ENCODE measurements at places on chromosomes 4 and X.

DNA sequence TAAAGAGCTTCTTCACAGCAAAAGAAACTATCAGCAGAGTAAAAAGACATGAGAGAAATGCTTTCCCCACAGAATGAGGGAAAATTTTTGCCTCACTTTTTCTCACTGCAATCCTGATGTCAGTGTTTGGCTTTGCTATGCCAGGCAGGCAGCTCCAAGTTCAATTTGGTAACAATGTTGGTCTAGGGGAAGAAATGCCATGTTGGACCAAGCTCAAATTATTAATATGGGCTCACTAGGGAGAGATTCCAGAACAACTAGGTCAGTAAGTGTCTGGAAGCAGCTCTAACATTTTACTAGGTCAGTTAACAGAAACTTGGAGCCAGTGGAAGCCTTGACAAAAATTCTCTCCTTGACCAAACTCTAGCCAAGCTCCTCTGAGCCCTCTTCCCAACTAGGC is 95.4 kb downstream of the NAF1 start:
- no peak for ATAC-seq

DNA sequence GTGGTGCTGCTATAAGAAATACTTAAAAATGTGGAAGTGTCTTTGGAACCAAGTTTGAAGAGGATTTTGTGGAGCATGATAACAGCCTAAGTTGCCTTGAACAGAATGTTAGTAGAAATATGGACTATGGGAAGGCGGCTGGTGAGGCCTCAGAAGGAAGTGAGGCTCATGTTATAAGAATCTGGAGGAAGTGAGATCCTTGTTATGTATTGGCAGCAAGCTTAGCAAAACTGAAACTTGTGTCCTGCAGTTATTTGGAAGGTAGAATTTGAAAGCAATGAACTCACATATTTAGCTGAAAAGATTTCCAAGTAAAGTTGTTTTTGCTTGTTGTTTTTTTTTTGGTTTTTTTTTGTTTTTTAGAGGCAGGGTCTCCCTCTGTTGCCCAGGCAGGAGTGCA is 13.6 kb upstream of the MED14 start:
- ATAC-seq = no peak

DNA sequence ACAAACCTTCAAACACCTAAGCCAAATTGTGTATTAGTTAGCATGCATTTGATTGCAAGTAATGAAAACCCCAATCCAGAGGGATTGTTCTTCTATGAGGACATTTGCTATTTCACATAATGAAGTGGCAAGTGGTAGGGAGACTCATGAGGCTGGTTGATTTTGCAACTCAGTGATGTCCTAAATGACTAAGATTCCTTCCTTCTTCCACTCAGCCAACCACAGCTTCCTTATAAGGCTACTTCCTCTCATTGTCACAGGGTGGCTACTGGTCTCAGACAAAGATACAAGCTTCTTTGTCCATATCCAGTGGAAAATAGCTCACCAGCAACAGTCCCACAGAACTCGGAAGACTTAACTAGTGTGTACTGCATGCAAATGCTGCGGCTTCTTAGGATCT is 5.3 kb upstream of the OTC start:
- no peak for ATAC-seq

GRCh38 chr4:858831-859451 is 33.0 kb upstream of the CPLX1 start:
- ATAC-seq = no peak

GRCh38 chr4:185956544-185956940 is 112.4 kb upstream of the TLR3 start:
- peak; percentile 20 for ATAC-seq

DNA sequence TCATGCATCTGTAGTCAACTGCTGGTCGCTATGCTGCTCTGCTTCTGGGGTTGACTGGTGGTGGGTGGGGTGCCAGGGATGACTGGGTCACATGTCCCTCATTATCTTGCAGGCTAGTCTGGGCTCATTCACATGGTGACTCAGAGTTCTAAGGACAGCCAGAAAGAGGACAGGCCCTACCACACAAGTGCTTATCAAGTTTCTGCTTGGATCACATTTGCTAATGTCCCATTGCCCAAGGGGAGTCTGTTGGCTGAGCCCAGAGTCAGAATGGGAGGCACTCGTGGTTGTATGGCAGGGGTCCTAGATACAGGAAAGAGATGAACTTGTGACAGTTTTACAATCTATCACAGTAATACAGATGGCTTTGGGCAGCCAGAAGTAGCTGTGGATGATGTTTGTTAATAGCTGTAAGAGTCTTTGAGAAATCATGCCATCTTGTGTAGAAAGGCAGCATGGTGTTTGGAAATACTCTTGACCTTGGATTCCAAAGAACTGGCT is 221.3 kb downstream of the GPAT3 start:
- no peak for ATAC-seq

GRCh38 chr4:26130173-26130572 is 190.6 kb upstream of the RBPJ start:
- ATAC-seq = no peak

GRCh38 chr4:13327991-13328390 is 156.1 kb downstream of the RAB28 start:
- no peak for ATAC-seq

GRCh38 chr4:156970501-156971164 is 966 bp downstream of the PDGFC start:
- peak; percentile 69 for ATAC-seq

DNA sequence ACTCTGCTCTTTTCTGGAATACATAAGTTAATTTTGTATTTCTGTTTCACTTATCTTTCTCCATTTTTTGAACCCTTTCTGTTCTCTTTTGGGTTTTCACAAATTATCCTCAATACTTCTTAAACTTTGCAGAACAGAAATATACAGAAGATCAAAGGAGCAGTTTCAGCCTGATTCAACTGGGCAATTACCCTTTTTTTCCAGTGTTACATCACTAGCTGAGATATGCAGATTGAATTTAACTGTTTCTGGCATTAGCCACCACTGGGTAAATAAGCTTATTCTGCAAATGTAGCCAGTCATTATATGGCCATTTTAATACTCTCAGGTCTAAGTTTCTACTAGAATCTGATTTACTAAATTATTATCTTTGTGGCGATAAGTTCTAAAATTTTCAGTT is 66.9 kb upstream of the GRID2 start:
- ATAC-seq = no peak

DNA sequence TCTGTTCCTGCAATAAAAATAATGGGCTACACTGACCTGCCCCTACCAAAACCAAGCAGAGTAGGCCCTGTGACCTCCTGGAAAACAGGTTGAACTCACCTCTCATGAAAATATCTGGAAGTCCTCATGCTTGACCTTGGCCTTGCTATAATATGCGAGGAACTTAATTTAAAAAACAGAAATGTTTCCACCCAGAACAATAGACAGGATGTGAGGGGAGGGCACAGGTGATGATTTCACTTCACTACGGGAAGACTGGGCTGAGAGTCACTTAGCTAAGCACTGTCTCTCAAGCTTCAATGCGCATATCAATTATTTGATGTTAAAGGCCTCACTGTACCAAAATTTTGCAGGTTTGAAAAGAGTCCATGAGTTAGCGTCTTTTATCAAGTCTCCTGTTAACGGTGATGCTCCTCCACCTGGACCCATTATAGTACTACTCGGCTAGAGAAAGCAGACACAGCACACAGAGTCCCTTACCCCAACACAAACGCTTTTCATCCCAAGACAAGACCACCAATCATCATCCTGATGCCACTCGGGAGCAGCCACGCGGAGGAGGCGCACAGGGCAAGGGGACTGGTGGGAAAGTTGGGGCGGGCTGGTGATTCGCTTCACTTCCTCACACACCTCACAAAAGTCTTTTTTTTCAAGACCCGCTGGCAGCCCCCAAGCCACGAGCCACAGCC is 25.9 kb downstream of the ZNF721 start:
- peak; percentile 2 for ATAC-seq

DNA sequence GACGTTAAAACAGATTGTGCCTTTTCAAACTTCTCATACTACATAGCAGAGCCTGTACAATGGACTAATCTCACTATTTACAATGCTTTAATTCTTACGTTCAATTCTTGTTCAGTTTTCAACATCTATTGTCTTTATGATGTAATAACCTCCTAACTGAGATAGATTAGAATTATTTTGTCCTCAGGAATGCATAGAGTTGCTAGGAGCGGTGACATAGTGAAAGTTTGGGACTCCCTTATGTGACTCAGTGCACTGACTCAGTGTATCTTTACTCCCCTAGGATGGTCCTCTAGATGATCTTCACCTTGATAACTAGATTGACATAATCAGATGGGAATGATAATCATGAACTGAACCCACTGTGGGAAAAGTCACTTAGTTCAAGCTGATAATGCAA is 151.5 kb downstream of the VEGFC start:
- no peak for ATAC-seq

GRCh38 chrX:51155157-51155556 is 177.5 kb upstream of the NUDT10 start:
- ATAC-seq = no peak

DNA sequence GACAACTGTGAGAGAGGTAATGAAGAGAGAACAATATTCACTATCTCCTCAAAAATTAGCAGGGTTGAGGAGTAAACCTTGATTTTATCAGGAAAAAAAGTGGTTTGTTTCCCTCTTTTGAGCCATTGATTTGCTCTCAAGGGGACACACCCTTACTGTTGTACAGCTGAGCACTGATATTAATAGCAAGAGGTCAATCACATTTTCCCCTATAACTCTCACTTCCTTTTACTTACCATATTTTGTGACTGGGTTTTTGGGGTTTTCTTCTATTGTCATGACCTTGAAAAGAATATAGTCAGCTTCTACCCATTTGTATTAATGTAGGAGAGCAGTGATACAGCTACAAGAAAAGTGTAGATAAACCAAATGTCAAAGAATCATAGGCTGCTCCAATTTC is 70.2 kb upstream of the LONRF3 start:
- no peak for ATAC-seq

DNA sequence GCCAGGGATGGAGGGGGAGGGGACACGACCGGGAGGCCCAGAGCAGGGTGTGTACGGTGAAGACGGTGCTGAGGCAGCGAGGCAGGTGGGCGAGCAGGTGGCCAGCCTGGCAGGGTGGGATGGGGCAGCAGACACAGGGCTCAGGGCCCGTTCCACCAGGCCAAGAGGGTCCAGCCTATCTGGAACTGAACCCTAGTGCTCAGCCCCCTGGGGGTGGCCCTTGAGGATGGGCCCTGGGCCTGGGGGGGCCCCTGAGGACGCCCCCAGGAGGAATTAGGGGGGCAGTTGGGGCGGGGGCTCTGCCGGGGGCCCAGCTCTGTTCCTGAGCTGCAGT is 3.0 kb upstream of the HGFAC start:
- ATAC-seq = no peak

DNA sequence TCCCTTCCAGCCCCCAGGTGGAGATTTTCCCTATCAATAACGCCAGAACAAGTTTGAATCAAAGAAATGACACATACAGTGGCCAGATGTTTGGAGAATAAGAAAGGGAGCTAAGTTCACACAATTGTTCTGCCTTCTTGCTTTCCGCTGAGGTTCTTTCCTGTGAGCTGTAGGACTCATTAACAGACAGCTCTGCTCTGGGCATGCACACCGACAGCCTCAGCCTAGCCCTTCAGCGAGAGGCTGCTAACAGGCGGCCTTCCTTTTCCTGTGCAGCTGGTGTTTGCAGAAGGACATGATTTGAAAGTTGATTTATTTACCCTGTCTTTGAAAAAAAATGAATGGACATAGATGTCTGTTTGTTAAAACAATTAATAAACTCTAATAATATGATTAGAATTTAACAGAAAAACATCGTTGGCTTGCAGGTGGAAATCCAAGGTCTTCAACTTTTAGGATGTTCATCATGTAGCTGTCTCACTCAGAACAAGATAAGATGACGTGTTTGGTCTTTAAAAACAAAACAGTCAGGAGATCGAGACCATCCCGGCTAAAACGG is 183.3 kb downstream of the KDR start:
- no peak for ATAC-seq

GRCh38 chr4:27684610-27685011 is 824.0 kb downstream of the STIM2 start:
- peak; percentile 99 for ATAC-seq

GRCh38 chr4:142110136-142110535 is 473.8 kb downstream of the IL15 start:
- no peak for ATAC-seq

- ATAC-seq = no peak
These were observed 81.1 kb downstream of the EFNB1 start for GRCh38 chrX:68909945-68910344.

GRCh38 chr4:1869530-1870327 is 1.5 kb upstream of the NSD2 start:
- ATAC-seq = no peak

GRCh38 chrX:38260231-38260630 is 39.6 kb upstream of the SRPX start:
- ATAC-seq = peak; percentile 69

GRCh38 chr4:74632634-74633033 is 161.7 kb downstream of the BTC start:
- no peak for ATAC-seq

DNA sequence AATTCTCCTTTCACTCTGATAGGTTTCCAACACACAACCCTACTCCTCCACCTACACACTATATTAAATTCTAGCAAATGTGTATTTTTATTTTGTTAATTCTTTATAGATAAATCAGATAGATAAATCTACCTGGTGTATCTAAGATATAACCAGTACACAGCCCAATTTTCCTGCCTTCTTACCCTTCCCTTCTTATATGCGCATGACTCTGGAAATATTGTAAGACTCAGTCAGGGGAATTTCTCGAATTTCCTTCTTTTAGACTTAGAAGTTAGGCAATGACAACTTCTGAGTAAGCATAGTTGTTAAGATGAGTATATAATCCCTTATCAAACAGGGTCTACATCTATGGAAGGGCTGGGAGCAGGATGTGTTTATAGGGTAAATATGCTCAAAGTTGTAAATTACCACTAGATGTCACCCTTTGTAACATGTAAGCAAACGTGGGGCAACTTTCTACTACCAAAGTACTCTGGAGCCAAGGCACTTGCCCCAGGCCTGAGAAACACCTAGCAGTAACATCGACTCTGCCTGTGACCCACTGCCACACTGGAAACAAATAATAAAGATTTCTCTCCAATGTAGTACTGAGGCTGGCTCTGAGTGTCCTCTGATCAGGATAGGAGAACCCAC is 444.7 kb downstream of the IQCM start:
- peak; percentile 93 for ATAC-seq
